ENCODE measurements at places on chromosomes 3 and 15.

GRCh38 chr3:48739955-48740823 lies 23.2 kb upstream of the IP6K2 start:
- peak; percentile 95 for DNase-seq

DNA sequence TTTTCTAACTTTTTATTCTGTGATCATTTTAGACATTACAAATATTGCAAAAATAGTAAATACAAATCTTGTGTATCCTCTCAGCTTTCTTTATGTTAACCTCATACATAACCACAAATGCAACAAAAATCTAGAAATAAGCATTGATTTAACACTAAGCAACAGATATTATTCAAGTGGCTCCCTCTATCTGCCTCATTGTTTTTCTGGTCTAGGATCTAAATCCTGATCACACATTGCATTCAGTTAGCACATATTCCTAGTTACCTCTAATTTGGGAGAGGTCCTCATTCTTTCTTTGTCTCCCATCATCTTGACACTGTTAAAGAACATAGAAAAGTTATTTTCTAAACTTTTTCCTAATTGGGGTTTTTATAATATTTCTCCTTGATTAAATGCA lies 1126.0 kb downstream of the ROBO2 start:
- peak; percentile 16 for DNase-seq

- DNase-seq = no peak
These were observed 6.2 kb downstream of the RAB8B start for GRCh38 chr15:63195569-63196015.

GRCh38 chr15:64251658-64252057 lies 88.8 kb upstream of the PPIB start:
- DNase-seq = no peak

GRCh38 chr3:43764056-43764455 lies 73.3 kb downstream of the ABHD5 start:
- DNase-seq = no peak

GRCh38 chr3:127768346-127769008 lies 53.8 kb downstream of the MGLL start:
- DNase-seq = peak; percentile 96

All from cardiac fibroblast (primary cell).